Central memory CD4-positive, alpha-beta T cell (primary cell): ENCODE measurements at places on chromosomes 4 and X.
A peak's percentile ranks its signal among the peaks of the same experiment; 100 is the strongest.

DNA sequence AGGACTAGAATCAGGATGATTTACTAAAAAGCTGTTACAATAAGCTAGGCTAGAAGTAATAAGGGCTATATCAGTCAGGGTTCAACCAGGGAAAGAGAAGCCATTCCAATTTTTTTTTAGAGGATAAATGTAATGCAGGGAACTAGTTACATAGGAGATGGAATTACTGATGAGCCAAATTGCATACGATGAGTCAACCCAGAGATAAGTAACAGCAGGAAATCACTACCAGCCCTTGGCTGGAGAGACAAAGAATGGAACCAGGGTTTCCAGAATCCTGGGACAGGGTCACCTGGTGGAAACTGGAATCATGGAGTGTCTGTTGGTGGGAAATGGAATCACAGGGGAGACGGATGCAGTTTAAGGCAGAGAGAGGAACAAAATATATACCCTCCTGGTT lies 13.1 kb upstream of the MAGEA4 start:
- DNase-seq: no peak

DNA sequence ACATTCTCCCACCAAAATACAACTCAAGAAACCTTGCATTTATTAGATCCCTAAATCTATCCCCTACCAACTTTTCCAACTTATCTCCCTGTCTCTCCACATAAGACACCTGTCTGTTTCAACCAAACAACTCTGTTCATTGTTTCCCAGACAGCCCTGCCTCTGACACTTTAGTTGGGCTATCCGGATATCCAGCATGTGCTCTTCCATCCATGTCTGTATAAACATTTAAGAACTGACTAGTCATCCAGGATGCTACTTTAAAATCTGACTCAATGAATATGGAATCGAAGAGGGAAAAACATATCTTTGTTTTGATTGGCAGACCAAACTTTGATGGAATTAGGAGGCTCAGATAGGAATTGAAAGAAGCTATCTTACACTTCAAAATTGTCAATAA lies 143.2 kb upstream of the DCAF8L1 start:
- no peak for DNase-seq

DNA sequence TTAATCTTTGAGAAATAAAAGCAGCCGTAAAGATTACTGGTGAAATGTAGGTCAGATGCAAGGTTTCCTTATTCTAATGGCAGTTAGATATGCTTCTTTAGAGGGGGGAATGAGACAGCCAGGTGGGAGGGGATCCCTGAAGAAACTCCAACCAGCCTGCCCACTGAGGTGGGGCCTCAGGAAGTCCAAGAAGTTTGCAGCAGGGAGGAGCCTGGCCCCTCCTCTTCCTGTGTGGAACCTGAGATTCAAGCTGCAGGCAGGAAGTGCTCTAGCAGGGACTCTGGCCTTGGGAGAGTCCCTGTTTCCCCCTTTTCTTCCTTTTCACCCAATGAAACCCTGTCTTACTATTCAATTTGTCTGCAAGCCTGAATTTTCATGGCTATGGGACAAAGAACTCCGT lies 101.4 kb upstream of the SLITRK2 start:
- no peak for DNase-seq

- no peak for DNase-seq
Measured at GRCh38 chr4:186851291-186852072, 127.8 kb upstream of the FAT1 start.

GRCh38 chr4:80798082-80798481 lies 232.4 kb upstream of the BMP3 start:
- DNase-seq: no peak

- DNase-seq: no peak
Measured at GRCh38 chrX:413322-414201, 26.9 kb upstream of the PPP2R3B start.

GRCh38 chr4:104964410-104965175 lies 182.1 kb upstream of the TET2 start:
- no peak for DNase-seq

DNA sequence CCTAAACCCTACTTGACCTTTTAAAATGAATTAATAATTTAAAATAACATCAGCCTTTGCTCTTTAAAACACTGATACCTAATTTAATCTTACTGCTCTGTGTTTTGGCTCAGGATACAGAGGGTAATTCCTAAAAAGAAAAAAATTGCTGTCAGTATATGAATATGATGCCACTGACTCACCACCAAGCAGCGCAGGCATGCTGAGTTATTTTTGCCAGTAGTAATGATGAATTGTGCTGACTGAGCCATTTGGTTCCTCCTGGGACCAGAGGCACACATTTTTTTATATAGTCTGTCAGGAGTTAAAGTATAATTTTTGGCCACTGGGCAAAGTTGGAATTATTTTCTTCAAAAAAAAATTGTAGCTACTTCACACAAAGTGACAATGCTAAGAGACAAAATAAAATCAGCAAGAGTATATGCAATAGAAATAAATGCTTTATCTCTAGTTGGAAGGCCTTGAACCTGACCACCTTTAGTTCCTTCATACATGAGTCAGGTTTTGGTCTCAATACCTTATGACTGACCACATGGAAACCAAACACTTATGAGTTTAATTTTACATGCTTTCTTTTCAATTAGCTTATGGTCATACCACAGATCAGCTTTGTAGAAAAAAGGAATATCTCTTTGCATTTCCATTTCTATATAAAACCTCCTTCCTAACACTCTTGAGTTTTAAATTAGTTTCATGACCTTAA lies 115.1 kb downstream of the PPP3CA start:
- DNase-seq: no peak

DNA sequence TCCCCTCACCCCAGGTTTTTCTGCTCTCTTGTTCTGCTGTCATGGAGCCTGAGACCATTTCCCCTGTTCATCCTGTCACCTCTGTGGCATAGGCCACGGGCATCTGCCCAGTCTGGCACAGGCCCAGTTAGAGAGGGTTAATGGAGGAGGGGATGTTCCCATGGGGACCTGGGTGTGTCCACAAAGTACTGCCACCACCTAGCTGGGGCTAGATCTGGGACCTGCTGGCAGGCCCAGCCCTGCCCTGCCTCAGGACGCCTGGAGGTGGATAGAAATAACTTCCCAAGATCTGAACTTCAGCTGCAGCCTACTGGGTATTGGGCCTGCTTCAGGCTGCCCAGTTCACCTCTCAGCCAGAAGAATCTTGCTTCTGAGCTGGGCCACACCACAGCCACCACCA lies 13.5 kb downstream of the EFNB1 start:
- no peak for DNase-seq

DNA sequence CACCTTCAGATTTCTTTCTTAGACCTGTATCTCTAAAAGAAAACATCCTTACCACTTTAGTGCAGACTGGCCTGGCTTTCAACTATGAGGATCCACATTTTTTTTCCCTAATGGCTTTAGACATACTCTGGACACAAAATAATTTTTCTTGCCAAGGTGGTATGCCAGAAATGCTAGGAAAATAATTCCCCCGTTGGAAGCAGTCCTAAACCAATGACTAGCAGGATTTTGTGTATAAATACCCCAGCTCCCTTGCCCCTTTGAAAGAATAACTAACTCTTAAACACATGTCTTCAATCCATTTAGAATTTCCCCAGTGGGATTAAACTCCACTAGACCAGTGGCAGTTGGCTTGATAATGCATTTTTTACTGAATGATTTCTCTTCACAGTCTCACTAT lies 500.5 kb upstream of the FTHL17 start:
- no peak for DNase-seq

DNA sequence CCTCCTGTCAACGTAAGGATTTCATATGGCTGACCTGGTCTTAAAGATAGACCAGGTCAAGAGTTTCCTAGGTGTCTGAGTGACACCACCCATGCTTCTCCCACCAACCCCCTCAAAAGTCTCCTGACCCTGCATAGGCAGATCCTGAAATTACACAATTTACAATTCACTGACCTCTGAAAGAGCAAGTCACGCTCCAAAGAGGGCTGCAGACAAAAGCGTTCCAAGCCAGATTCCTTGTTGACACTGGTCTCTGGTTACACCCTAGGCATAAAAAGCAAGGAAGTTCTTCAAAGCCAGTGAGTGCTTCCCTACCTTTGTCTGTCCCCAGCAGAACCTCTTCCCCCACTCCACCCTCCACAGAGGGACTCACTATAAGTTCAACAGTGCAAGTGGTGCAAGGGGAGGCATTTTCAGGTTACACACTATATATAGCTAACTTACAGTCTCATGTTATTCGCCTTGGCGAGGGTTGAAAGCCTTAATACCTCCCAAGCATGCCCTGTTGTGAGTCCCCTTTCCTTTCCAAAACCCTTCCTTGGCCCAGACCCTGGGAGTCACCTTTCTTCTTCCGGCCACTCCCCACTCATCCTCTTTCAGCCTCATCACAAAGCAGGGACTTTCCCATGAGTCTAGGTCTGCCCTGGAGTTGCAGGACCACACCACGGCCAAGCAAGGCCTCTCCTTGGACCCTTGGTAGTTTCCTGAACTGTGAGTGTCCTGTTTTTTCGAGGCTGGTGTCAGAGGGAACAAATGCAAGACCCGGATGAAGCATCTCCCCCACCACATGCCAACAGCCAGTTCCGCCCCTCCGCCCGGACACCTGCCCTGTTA lies 58.0 kb upstream of the KLF3 start:
- DNase-seq: no peak

DNA sequence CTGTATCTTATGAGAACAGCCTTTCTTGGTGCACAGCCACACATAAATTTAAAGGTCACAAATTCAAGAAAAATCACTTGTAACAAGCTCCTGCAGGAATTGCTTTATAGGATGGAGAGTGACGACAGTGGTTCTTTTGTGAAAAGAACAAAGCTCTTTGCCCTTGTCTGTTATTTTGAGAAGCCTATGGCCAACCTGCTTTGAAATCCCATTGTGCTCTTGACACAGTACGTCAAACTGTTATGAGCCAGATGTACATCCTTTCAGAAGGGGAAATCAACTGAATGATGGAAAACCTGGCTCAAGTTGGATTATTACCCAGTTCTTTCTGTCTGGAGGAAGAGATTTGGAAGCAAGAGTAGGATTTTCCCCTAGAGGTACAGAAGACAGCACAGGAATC lies 1454.2 kb downstream of the ARAP2 start:
- no peak for DNase-seq

- no peak for DNase-seq
Measured at GRCh38 chr4:11544211-11544610, 115.5 kb upstream of the HS3ST1 start.

DNA sequence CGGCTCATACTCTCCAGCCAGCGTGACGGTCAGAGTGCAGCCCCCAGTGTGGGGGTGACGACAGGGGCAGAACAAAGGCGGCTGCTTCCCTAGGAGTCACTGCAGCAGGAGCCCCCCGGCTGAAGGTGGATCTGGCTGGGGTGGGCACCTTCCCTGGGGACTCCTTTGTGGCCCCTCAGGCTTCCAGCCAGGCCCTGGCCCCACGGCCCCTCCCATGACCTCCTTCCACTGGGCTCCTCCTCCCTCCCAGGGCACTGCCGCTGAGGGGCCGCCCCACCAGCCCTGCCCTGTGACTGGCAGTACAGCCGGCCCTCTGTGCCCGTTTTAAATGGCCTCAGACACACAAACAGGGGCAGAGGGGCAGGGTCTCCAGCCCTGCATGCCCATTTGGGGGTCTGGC lies 61.9 kb downstream of the FAM53A start:
- no peak for DNase-seq

- DNase-seq: no peak
Measured at GRCh38 chr4:168852387-168852786, 157.7 kb downstream of the CBR4 start.

- no peak for DNase-seq
Measured at GRCh38 chr4:75745721-75746199, 21.4 kb downstream of the USO1 start.

DNA sequence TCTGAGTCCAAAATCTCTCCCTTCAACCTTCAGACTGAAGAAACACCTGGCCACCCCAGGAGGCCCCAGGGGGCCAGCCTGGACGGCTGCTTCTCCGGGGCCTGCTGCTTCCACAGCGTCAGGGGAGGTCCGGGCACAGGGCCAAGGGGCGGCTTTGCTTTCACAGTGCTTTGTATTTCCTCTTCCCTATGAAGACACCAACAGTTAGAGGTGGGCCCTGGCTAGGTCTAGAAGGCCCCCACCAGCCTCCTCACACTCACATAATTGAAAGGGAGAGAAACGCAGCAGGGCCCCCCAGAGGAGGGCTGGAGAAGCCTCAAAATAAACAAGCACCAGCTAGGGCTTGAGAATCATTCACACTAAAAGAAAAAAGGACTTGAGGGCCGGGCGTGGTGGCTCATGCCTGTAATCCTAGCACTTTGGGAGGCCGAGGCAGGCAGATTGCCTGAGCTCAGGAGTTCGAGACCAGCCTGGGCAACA lies 17.8 kb downstream of the SCD5 start:
- no peak for DNase-seq

- no peak for DNase-seq
Measured at GRCh38 chrX:10833299-10834169, 213.1 kb upstream of the MID1 start.

GRCh38 chr4:7890635-7891393 lies 48.8 kb downstream of the AFAP1 start:
- no peak for DNase-seq

GRCh38 chr4:44415251-44415650 lies 33.4 kb downstream of the KCTD8 start:
- no peak for DNase-seq

DNA sequence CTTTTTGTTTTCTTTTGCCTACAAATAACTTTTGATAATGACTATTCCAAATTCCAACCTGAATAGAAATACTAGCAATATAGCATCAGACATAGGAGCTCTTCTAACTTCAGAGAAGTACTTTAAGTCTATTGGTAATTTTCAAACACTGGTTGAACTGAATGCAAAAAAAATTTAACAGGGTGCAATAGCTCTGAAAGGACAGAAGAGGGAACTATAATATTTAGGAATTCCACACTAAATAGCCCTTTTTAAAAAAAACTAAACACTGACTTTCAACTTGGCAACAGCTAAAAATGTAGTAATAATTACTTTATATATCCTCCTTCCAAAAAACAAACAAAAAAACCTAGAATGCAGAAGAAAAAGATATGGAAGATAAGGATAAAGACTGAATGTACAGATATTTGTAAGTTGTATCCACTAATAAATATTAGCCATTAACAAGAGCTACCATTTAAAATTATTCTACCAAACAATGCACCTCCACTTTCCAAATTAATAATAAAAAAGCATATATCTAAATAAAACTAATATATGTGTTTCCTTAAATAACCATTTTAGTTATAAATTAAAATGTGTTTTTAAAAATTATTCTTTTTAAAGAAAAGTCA lies 81.4 kb downstream of the FBXW7 start:
- DNase-seq: peak; percentile 8

GRCh38 chr4:47664051-47664826 lies 173.6 kb downstream of the CORIN start:
- DNase-seq: no peak

GRCh38 chr4:100348473-100348872 lies 158.2 kb upstream of the DDIT4L start:
- no peak for DNase-seq

- DNase-seq: no peak
Measured at GRCh38 chrX:1502241-1502640, 34.7 kb downstream of the P2RY8 start.

- no peak for DNase-seq
Measured at GRCh38 chrX:145727476-145727875, 90.2 kb upstream of the SLITRK2 start.
